AG04450 (cell line): ENCODE measurements at places on chromosomes 6 and 20.

DNA sequence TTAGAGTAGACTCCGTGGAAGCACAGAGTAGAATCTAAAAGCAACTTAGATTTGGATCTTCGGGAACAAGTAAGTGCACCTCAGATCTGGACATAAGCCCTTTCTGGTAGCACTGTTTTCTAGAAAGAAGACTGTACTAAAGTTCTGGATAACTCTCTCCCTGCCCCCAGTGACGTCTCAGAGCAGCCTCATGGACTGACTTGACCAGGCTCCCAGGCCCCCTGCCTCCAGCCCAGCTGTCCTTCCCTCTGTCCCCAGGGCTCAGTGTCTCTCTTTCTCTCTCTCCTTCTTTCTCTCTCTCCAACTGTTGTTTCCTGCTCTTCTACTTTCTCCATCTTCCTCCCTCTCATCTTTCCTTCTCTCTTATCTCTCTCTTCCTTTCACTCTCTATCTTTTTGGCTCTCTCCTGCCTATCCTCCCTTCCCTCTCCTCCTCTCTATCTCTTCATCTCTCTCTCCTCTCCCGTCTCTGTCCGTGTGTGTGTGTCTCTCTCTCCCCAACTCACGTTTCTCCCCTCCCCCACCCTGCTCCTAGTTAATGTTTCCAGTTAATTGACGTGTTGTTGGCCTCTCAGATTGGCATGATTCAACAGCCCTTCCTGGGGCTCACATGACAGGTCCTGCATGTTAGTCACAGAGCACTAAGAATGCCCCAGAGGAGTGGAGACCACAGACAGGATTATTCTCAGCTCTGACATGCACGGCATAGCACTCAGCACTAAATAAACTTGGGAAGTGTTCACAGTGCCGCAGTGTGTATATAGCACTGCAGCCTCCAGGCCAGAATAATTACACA lies 180.4 kb upstream of the FOXQ1 start:
- peak; percentile 76 for DNase-seq

- DNase-seq, result no peak
Measured at GRCh38 chr6:122647765-122648164, 37.6 kb downstream of the PKIB start.

DNA sequence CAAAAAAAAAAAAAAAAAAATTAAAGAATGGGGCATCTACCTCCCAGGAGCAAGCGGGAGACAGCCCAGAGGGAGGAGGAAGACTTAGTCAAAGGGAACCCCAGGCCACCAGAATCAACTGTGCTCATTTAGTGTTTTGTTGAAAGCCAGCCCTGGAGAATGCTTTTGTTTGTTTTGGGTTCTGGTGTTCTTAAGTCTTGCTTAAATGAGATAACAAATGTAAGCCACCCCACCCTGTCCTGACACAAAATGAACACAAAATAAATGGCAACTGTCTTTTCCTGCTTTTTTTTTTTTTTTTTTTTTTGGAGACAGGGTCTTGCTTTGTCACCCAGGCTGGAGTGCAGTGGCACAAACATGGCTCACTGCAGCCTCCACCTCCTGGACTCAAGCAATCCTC lies 165.0 kb upstream of the JARID2 start:
- DNase-seq, result no peak

GRCh38 chr6:123953920-123954319 lies 150.3 kb downstream of the NKAIN2 start:
- DNase-seq, result no peak

DNA sequence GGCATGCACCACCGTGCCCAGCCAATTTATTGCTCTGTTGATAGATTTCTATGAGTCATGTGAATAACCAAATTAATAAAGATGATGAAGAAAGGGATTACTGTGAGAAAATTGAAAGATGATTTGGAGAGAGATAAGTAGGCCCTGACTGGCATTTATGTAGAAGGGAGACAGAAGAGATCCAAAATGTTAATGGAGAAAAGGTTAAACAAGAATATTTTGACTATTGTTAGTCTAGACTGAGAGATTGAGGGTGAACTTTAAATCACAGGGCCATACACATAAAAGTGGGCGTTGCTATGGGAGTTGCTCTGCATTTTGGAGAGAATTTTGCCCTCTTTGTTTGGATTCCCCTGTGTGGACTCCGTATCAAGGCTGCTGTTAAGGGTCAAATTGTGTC lies 68.9 kb upstream of the SCAF8 start:
- no peak for DNase-seq

DNA sequence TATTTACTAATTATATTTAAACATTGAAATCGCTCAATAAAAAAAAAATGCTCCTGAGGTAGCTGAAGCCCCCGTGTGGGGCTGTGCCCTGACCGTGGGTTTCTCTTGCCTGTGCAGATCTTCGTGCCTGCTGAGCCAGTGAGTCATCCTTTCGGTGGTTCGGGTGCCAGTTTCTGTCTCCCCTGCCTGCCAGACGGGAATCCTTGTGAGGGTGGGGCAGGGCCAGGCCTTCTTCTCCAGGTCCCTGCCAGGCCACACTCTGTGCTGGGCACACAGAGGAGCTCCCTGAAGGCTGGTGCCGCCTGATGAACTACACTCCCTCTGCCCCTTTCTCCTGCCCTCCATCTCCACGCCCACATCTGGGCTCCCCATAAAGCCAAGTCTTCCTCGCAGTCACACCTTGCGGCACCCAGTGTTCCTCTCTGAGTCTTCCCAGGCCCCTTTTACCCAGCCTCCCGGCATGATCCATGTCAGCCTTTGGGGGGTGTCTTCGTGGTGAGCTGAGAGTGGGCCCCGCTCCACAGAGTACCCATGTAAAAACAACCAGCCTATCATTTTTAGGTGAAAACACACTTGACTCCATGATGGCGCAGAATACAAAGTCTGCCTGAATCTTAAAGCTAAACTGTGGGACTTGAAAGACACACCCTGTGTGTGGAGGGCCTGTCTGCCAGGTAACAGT lies 19.3 kb downstream of the FGD2 start:
- no peak for DNase-seq

- no peak for DNase-seq
Measured at GRCh38 chr6:81900616-81901015, 148.1 kb upstream of the TENT5A start.

DNA sequence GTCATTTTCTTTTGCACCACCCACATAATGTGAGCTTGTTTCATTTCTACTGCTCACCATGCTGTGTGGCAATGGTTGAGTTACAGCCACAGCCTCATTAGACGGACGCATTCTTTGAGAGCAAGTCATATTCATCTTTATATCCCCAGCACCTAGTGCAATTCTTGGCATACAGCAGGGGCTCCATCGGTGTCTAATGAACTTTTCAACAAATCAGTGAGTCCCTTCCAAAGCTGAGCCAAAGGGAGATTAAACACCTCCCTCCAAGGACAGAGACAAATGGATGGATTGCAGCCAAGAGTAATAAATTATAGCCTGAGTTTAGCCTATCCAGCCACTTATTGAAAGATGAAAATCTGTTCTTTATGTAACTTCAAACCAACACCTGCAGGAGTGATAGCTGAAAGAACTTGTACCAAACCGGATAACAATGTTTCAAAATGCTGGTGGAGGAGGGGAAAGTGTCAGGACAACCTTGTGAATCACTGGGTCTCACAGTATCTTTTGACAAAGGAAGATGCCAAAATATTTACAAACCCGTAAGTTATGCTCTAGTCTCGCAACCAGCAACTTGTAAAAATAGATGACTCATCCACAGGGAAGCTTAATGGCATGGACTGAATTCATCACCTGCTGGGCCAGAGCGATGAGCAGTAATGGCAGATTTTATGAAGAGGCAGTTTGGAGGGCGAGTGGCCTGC lies 139.0 kb downstream of the PXDC1 start:
- peak; percentile 27 for DNase-seq

- no peak for DNase-seq
Measured at GRCh38 chr20:60001108-60001507, 42.9 kb downstream of the CDH26 start.

- DNase-seq, result no peak
Measured at GRCh38 chr6:73314577-73315492, 39.2 kb downstream of the DPPA5 start.

DNA sequence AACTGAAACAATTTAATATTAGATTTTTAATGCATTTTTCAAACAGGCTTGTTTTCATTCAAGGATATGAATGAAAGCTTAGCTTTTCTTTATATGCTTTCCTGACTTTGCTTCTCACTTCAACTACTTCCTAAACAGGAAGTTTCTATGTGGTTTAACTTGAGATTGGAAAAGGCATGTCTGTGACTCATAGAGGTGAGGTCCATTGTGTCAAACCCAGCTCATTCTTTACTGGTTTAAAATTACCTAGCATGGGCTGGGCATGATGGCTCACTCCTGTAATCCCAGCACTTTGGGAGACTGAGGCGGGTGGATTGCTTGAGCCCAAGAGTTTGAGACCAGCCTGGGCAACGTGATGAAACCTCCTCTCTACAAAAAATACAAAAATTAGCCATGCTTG lies 34.4 kb downstream of the EFHC1 start:
- DNase-seq, result no peak
